ENCODE measurements at places on chromosomes 6 and 20.
A peak's percentile ranks its signal among the peaks of the same experiment; 100 is the strongest.

DNA sequence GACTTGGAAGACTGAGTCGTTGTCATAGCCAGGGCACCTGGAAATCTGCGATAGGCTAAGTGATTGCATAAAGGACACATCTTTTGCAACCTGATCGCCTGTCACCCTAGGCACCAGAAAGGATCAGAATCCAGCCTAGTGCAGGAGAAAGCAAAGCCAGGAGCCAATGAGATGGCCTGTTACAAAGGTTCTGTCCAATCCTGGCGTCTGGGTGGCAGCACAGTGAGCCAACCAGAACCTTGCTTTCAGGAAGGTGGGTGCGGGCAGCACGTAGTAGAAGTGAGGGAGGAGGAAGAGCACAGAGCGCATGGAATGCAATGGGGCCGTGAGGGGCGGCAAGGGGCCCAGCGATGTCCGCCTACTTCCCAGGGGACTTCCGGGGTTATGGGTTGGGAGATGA lies 120.4 kb upstream of the GGTLC1 start:
- no peak for DNase-seq

DNA sequence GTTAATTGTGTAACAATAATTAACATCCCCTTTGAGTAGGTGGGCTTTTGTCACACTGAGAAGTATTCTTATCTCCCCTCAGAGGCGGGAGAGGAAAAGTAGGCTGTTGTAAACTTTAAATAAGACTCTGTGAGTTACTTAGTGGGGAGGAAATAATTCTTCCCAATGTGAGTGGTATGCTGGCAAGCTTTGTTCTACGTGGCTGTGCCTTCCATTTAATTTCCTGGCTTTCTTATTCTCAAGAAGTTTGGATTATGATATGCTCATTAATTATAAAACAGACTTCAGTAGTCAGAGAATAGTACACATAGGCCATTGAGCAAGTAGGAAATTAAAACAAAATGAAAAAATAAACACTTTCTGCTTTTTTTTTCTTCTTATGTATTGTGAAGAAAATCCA lies 19.1 kb downstream of the ADGRB3 start:
- DNase-seq = no peak

DNA sequence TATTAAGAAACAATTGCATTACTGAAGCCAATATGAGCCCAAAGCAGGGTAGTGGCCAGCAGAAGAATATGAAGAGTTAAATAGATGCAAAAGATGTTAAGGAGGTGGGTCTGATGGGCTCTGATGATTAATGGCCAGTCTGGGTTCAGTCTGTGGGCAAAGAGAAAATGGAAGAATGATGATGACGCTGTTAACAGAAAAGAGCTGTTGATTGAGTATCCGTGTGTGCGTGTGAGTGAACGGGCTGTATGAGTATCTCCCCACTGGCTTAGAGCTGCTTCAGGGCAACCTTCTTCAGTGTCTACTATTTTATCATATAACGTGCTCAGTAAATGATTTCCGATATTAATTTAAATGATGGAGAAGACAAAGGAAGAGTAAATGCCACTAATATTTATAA lies 723.3 kb upstream of the MAP3K7 start:
- no peak for DNase-seq

DNA sequence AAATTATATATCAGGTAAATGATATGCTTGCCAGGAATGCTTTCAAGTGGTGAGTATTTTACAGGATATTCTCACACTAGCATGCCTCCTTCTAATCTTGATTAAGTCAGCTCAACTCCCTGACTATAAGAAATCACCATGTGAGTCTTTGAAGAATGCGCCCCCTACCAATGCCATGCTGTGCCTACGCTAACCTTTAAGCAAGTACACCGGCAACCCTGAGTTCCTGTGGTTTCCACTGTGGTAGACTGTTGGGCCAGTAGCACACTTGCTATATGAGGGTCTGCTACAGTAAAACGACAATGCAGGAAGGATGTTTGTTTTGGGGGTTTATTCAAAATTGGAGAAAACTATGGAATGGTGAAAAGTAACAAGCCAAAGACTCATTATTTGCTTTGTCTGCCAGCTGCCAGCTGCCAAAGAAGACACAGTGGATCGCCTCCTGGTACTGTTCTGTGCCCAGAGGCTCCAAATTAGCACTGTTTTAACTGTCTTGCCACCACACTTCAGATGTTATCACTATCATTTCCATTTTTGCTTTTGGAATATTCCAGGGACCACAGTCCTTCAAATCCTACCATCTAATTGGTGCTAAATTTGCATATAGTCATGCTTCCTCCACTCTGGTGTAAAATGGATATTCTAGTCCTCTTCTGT lies 333.5 kb downstream of the RNGTT start:
- no peak for DNase-seq

DNA sequence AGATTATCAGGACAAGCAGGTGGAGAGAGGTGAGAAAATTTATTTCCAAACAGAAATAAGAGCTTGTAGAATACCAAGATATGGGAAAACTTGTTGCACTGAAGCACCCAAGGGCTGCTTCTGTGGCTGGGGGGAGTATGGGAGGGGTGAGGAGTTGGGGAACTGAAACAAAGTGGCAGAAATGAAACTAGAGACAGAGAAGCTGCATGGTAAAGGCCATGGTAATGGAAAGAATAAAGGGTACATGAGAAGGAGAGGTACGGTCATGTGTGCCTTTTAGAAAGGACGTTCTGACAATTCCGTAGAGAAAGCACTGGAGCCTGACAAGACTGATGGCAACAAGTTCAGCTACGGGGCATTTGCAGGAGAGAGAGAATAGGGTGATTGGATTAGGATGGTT lies 51.6 kb upstream of the RIN2 start:
- DNase-seq = no peak

GRCh38 chr6:41939176-41939847 lies 2.3 kb downstream of the CCND3 start:
- no peak for DNase-seq

- DNase-seq = no peak
These were observed 65.9 kb downstream of the TMEM244 start for GRCh38 chr6:129795261-129795660.

- DNase-seq = no peak
These were observed 76.4 kb downstream of the EYA2 start for GRCh38 chr20:46970937-46971630.

DNA sequence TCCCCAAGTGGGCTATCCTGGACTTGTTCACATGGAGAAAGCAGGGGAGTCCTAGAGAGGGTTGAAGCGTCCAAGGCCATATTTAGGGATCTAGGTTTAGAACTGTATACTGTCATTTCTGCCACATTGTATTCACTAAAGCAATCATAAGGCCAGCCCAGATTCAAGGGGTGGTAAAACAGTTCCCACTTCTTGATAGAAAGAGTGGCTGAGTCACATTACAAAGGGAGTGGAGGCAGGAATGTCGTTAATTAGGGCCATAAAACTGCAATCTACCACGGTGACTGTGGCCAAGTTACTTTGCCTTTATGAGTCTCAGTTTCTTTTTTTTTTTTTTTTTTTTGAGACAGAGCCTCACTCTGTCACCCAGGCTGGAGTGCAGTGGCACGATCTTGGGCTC lies 7.4 kb upstream of the UBR2 start:
- no peak for DNase-seq

- no peak for DNase-seq
These were observed 31.7 kb downstream of the PLEKHG1 start for GRCh38 chr6:150631283-150631983.

GRCh38 chr6:34104186-34104585 lies 41.7 kb downstream of the GRM4 start:
- no peak for DNase-seq

DNA sequence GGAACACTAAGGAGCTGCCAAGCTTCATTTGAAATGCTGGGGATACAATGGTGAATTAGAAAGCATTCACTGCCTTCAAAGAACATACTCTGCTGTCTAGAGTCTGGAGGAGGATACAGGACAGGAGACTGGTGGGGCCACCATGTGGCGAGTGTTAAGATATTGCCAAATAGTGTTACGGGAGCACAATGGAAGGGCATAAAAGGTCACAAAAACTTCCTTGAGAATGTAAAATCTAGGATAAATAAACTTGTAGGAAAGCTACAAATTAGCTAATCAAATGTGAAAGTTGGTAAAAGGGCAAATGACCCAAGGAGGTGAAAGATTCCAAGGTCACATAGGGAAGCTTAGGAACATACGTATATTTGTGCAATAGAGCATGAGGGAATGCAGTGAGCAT lies 271.7 kb downstream of the RFPL4B start:
- DNase-seq = no peak

GRCh38 chr6:32885698-32886286 lies 31.8 kb downstream of the PSMB9 start:
- DNase-seq = peak; percentile 84

GRCh38 chr6:127484212-127484863 lies 25.1 kb upstream of the KIAA0408 start:
- DNase-seq = no peak

- DNase-seq = no peak
These were observed 138.1 kb upstream of the PTPN1 start for GRCh38 chr20:50371878-50372769.

- no peak for DNase-seq
These were observed 120.2 kb upstream of the LOC128125822 start for GRCh38 chr6:63452125-63452524.

GRCh38 chr6:163338671-163339405 lies 75.7 kb upstream of the QKI start:
- DNase-seq = no peak

- DNase-seq = no peak
These were observed 70.6 kb upstream of the GGTLC1 start for GRCh38 chr20:24059174-24059573.

GRCh38 chr6:32475392-32476206 lies 35.9 kb downstream of the HLA-DRA start:
- DNase-seq = no peak

DNA sequence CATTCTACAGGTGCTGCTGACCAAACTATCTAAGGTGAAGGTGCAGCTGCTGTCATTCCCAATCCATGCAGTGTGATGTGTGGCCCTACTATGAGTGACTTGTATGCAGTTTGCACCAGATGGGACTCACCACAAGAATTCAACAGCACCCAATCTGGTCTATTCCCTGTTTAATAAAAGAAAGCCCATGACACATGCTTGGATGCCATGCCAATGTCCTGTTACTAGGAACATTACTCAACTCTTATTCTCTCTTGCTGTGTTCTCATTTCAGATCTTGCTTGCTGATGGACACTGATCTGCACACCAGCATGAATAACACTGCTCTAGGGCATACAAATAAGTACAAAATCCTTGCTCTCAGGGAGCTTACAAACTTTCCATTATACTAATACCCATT lies 221.6 kb upstream of the CDYL start:
- no peak for DNase-seq

DNA sequence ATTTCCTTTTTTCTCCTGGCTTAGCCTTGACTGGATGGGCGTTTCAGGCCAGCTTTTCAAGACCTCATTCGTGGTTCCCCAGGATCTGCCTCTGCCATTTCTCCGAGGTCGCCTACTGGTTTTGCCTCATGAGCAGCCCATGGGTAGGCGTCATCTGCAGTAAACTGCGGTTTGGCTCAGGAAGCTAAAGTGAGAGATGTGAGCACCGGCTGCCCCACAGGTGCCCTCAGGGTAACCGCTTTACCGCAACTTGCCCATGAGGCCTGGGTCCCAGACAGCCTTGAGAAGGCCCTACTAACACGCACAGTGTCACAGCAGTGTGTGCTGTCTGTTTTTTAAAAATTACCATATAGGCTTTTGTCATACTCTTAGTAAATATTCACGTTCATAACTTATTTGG lies 53.4 kb upstream of the TBXT start:
- DNase-seq = no peak

DNA sequence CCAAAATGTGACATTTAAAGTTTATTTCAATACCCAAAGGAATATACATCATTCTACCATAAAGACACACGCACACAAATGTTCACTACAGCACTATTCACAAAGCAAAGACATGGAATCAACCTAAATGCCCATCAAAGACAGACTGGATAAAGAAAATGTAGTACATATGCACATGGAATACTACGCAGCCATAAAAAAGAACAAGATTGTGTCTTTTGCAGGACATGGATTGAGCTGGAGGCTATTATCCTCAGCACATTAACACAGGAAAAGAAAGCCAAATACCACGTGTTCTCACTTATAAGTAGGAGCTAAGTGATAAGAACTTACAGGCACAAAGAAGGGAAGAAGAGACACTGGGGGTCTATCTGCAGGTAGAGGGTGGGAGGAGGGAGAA lies 22.4 kb downstream of the ATP9A start:
- DNase-seq = no peak

- DNase-seq = no peak
These were observed 21.9 kb upstream of the CHMP4B start for GRCh38 chr20:33789109-33789857.

DNA sequence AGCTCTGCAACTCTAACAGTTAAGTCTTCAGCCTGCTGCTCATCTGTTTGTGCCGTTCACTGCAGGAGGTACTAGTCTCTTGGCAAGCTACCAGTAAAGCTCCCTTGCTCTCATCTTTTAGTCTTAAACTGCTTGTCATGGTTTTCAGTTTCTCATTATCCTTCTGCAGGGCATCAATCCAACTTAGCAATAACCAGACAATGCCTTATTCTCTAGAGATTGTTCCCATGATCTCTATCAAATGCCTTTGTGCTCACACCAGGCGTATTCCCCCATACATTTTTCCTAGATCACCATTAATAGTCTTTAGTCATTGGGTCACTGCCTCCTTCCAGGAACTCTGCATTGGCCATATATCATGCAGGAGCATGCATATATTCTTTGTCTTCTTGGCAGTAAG lies 171.3 kb downstream of the GRM1 start:
- DNase-seq = peak; percentile 55

- DNase-seq = no peak
These were observed 209.8 kb downstream of the GJA1 start for GRCh38 chr6:121645100-121645745.

GRCh38 chr6:55034752-55035151 lies 139.6 kb upstream of the HCRTR2 start:
- DNase-seq = no peak

GRCh38 chr20:24965065-24965919 lies 16.2 kb downstream of the CST7 start:
- DNase-seq = no peak

- DNase-seq = no peak
These were observed 248.8 kb upstream of the MAP3K7 start for GRCh38 chr6:90835596-90836212.

DNA sequence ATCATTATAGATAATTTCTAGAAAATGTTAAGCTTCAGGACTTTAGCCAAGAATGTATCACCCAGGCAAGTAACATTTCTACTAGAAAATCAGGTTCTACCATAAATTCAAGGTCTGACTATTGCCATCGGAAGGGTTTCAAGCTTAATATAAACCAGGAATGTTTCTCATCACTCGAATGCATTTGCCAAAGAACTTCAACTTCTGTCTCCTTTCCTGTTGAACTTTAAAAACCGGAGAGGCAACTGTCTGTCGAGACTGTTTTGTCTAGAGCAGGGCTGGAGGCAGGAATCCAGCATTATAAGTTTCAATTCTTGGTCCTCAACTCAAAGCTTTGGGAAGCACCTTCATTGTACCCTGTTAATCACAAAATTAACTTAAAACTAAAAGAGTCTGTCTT lies 264.7 kb downstream of the ZNF217 start:
- DNase-seq = no peak

GRCh38 chr6:107807196-107807811 lies 16.8 kb downstream of the SCML4 start:
- no peak for DNase-seq

GRCh38 chr20:51275181-51275580 lies 252.3 kb upstream of the KCNG1 start:
- DNase-seq = no peak

GRCh38 chr6:122718616-122719015 lies 60.9 kb upstream of the FABP7 start:
- no peak for DNase-seq

- DNase-seq = no peak
These were observed 37.7 kb upstream of the SYNJ2 start for GRCh38 chr6:157943964-157944283.

Measured in SK-N-MC (cell line).